CD4-positive, alpha-beta T cell (primary cell): ENCODE measurements at places on chromosomes 11 and 22.
A peak's percentile ranks its signal among the peaks of the same experiment; 100 is the strongest.

DNA sequence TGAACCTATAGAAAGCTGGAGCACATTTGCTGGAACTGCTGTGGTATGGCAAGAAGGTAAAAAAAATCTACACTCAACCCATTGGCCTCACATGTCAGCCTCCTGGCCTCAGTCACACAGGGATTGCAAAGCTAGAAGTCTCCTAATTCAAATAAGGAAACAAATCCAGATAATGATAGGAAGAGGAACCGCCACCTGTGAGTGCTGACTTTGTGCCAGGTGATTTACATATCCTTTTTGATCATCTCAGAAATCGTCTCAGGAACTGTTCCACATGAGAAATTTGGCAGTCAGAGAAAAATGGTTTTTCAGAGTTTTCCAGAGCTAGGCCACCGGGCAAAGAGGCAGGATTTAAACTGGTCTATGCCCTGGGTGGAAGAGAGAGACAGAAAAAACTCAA is 986 bp downstream of the NLRP10 start:
- no peak overlapping the region for H3K27ac ChIP-seq
- no peak for DNase-seq
- H3K4me1 ChIP-seq = no peaks in the 10 kb centered on the region
- H3K4me3 ChIP-seq = no peak overlapping the region
- H3K27me3 ChIP-seq = peaks cover 12% of the 10 kb centered on the region
- no peaks in the 10 kb centered on the region for H3K36me3 ChIP-seq

GRCh38 chr22:39142088-39142680 is 10.3 kb downstream of the CBX7 start:
- H3K36me3 ChIP-seq = peaks cover 22% of the 10 kb centered on the region
- H3K27ac ChIP-seq = no peak overlapping the region
- no peaks in the 10 kb centered on the region for H3K27me3 ChIP-seq
- peaks cover 35% of the 10 kb centered on the region for H3K4me1 ChIP-seq
- no peak for DNase-seq

DNA sequence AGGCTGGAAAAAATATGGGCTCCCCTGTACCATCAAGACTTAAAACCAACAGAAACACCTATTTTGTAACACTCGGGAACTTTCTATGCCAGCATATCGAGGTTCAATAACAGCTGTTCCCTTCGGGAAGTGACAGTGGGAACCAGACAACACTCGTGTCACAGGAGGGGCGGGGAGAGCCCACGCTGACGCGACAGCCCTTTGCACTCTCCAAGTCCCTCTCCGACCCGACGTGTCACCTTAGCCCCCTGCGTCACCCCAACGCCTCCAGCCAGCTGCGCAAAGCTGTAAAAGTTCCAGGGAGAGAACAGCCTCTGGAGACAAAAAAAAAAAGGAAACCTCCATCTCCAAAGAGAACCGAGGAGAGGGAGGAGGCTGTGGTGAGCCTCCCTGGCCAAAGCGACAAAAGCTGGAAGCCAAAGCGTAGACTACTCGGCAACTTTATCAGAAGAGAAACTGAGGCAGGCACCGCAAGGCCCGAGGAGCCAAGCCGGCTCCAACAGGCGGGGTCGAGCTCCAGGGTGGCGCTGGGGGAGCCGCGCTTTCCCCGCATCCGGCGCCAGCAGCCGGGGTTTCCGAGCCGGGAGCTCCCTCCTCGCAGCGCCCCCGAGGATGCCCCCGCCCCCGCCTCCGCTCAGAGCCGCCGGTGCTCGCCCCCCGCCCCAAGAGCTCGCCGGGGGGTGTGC is 751 bp downstream of the ARFGAP3 start:
- peak overlapping the region; percentile 81 for H3K27ac ChIP-seq
- peak overlapping the region; percentile 74 for H3K4me3 ChIP-seq
- H3K27me3 ChIP-seq = no peaks in the 10 kb centered on the region
- peaks cover 32% of the 10 kb centered on the region for H3K4me1 ChIP-seq
- H3K36me3 ChIP-seq = peaks cover 3% of the 10 kb centered on the region

GRCh38 chr11:7480113-7480512 is 5.2 kb upstream of the OLFML1 start:
- H3K27me3 ChIP-seq = peaks cover 2% of the 10 kb centered on the region
- no peaks in the 10 kb centered on the region for H3K36me3 ChIP-seq
- no peak overlapping the region for H3K4me3 ChIP-seq

DNA sequence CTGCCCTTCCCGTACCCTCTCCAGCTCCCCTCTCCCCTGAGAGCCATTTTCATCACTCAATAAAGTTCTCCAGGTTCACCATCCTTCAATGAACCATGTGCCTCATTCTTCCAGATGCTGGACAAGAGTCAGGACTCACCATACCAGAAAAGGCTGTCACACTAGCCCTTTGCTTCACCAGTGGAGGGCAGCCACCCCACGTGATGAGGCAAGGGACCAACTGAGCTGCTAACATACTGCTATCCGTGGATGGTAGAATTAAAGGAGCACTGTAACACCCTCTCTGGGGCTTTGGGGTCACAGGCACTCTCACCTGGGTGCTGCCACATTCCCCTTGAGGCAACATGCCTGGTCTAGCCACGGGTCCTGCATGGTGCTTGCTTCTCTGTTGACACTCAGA is 13.1 kb upstream of the OR5I1 start:
- no peak for DNase-seq
- H3K27me3 ChIP-seq = no peaks in the 10 kb centered on the region
- H3K36me3 ChIP-seq = no peaks in the 10 kb centered on the region
- H3K4me3 ChIP-seq = no peak overlapping the region
- H3K4me1 ChIP-seq = no peaks in the 10 kb centered on the region
- no peak overlapping the region for H3K27ac ChIP-seq

DNA sequence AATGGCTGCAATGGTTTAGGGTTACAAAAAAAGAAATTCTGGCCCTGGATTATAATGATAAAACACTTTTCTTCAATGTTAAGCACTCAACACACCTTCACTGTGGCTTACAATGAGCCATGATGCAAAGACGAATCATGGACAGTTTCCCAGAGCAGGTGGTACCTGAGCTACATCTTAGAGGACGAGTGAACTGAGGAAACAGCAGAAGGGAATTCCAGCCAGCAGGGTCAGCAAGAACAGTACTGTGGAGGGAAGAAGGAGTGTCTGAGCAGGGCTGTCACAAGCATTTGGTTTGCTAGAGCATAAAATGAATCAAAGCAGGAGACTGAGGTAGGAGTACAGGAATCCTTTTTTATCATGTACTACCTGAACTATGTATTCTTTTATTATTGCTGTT is 332.8 kb upstream of the C11orf87 start:
- H3K27ac ChIP-seq = no peak overlapping the region
- DNase-seq = no peak
- H3K4me3 ChIP-seq = no peak overlapping the region

- DNase-seq = no peak
- peaks cover 7% of the 10 kb centered on the region for H3K4me1 ChIP-seq
- no peak overlapping the region for H3K27ac ChIP-seq
Observed at GRCh38 chr11:44702889-44703288, 23.9 kb upstream of the TSPAN18 start.

- H3K27ac ChIP-seq = no peak overlapping the region
- no peaks in the 10 kb centered on the region for H3K27me3 ChIP-seq
- peaks cover 8% of the 10 kb centered on the region for H3K4me1 ChIP-seq
- no peaks in the 10 kb centered on the region for H3K36me3 ChIP-seq
Observed at GRCh38 chr22:36497910-36498665, 8.8 kb downstream of the FOXRED2 start.

DNA sequence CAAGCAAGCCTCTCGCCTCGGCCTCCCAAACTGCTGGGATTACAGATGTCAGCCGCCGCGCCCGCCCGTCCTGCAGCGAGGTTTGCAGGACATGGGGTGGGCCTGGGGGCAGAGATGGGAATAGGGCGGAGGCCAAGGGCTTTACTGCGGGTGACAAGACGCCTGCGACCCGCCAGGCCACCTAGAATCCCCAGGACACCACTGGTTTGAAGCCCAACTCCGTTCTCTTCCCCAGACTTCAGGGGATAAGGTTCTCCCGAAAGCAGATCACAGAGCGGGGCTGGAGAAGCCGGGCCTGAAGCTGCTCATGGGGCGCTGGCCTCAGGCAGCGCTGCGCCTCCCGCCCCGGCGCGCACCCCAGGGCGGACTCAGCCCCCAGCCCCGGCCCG is 354 bp downstream of the POLR2L start:
- H3K27ac ChIP-seq = no peak overlapping the region
- H3K4me3 ChIP-seq = peak overlapping the region; percentile 91
- DNase-seq = no peak
- peaks cover 43% of the 10 kb centered on the region for H3K4me1 ChIP-seq
- peaks cover 2% of the 10 kb centered on the region for H3K27me3 ChIP-seq

DNA sequence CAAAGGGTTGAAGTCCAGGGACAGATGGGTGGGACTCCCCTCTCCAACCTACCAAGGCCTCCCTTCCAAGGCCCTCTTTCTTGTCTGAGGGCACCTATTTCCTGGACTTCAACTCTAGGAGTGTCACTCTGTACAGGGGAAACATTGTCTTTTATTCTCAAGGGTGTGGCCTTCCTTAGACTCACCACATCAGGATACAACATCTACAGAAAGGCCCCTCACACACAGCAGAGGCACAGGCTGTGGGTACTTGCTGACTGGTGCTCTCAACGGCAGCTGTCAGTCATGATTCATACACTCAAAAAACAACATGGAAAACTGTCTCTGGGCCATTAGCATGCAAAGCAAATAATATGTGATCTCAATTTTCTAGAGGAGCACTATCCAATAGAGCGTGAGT is 78.0 kb downstream of the RCN1 start:
- DNase-seq = peak; percentile 13
- H3K36me3 ChIP-seq = no peaks in the 10 kb centered on the region
- no peak overlapping the region for H3K27ac ChIP-seq
- H3K27me3 ChIP-seq = no peaks in the 10 kb centered on the region
- no peak overlapping the region for H3K4me3 ChIP-seq
- H3K4me1 ChIP-seq = peaks cover 6% of the 10 kb centered on the region

DNA sequence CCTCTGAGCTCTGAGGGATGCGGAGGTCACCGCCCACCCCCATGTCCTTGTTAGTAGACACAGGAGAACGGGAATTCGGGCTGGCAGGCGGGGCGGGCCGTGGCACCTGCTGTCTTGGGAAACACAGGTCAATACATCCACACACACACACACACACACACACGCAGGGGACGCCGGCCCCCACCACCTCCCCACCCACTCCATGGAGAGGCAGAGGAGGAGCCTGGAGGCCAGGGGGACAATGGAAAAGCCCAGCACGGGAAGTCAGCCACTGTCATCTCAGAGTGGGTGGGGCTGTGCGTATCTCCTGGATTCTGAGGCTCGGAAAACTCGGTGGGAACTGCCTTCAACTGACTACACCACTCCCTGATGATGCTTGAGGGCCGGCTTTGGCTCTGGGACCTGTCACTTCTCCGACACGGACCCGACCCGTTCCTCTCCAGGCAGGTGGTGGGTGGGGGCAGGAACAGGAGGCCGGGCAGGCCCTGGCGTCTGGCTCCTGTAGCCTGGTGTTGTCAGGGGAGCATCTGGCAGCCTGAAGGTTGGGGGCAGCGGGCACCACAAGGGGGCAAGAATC is 18.5 kb upstream of the TMEM184B start:
- no peak overlapping the region for H3K27ac ChIP-seq
- H3K27me3 ChIP-seq = no peaks in the 10 kb centered on the region
- H3K36me3 ChIP-seq = peaks cover 25% of the 10 kb centered on the region
- no peak for DNase-seq
- H3K4me1 ChIP-seq = no peaks in the 10 kb centered on the region

DNA sequence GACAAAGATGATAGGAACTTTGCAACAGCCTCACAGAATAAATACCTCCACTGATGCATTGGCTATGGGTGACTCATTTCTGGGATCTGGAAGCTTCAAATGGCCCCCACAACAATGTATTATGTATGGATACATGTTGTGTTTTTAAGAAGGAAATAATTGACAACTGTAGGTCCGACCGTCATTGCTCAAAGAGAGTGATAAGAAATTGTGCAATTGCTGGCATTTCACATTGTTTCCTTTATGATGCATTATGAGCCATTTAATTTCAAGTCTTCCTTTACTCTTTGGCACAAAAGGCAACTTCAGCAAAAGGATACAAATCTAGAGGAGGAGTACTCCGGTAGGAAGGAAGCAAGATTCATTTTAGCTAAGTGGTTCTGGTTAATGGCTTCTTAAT is 2.0 kb downstream of the ANO3 start:
- no peaks in the 10 kb centered on the region for H3K4me1 ChIP-seq
- H3K36me3 ChIP-seq = no peaks in the 10 kb centered on the region
- DNase-seq = no peak
- no peak overlapping the region for H3K4me3 ChIP-seq

DNA sequence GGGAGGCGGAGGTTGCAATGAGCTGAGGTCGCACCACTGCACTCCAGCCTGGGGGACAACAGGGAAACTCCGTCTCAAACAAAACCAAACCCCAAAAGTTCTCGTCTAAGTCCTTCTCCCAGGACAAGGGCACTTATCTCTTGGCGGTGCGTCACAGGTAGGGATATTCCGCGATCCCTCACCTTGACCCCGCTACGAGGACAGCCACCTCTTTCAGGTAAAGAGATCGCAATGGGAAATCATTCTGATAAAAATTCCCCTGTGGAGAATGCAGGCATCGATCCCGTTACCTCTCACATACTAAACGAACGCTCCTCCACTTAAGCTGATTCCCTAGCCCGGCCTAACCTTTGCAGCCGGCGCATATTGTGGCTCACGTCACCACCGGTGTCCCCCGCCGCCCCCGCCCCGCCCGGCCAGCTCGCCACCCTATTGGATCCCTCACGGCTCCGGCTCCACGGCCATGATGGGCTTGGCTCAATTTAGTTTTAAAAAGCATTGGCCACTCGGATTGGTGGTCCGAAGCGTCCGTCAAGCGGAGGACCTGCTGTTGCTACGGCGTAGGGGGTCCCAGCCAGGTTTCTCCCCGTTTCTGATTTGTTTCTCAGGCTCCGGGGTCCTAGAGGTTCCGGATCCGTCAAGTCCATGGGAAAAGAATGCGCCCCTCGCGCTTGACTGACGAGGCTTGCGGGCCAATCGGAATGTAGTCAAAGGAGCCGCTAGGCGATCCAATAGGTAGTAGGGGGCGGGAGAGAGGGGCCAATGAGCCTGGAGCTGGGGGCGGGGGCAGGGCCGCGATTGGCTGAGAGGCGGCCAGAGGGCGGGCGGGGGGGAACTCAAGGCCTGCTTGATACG is 439 bp upstream of the PPP6R3 start:
- DNase-seq = peak; percentile 99
- no peaks in the 10 kb centered on the region for H3K36me3 ChIP-seq
- peak overlapping the region; percentile 92 for H3K4me3 ChIP-seq
- no peaks in the 10 kb centered on the region for H3K27me3 ChIP-seq
- H3K4me1 ChIP-seq = peaks cover 40% of the 10 kb centered on the region
- H3K27ac ChIP-seq = peak overlapping the region; percentile 99

GRCh38 chr11:3169255-3170043 is 4.3 kb upstream of the OSBPL5 start:
- H3K27me3 ChIP-seq = peaks cover 28% of the 10 kb centered on the region
- no peak for DNase-seq
- peak overlapping the region; percentile 27 for H3K4me3 ChIP-seq
- no peak overlapping the region for H3K27ac ChIP-seq
- H3K36me3 ChIP-seq = no peaks in the 10 kb centered on the region
